ENCODE measurements at places on chromosomes 1 and 21.

DNA sequence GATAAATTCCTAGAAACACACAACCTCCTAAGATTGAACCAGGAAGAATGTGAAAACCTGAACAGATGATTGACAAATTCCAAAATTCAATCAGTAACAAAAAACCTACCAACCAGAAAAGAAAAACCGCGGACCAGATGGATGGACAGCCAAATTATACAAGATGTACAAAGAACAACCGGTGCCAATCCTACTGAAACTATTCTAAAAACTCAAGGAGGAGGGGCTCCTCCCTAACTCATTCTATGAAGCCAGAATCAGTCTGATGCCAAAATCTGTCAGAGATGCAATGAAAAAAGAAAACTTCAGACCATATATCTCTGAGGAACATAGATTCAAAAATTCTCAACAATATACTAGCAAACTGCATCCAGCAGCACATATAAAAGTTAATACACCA is 262.4 kb upstream of the DAB1 start:
- DNase-seq = no peak

- no peak for DNase-seq
These were observed 2.5 kb upstream of the WNT2B start for GRCh38 chr1:112506306-112506705.

DNA sequence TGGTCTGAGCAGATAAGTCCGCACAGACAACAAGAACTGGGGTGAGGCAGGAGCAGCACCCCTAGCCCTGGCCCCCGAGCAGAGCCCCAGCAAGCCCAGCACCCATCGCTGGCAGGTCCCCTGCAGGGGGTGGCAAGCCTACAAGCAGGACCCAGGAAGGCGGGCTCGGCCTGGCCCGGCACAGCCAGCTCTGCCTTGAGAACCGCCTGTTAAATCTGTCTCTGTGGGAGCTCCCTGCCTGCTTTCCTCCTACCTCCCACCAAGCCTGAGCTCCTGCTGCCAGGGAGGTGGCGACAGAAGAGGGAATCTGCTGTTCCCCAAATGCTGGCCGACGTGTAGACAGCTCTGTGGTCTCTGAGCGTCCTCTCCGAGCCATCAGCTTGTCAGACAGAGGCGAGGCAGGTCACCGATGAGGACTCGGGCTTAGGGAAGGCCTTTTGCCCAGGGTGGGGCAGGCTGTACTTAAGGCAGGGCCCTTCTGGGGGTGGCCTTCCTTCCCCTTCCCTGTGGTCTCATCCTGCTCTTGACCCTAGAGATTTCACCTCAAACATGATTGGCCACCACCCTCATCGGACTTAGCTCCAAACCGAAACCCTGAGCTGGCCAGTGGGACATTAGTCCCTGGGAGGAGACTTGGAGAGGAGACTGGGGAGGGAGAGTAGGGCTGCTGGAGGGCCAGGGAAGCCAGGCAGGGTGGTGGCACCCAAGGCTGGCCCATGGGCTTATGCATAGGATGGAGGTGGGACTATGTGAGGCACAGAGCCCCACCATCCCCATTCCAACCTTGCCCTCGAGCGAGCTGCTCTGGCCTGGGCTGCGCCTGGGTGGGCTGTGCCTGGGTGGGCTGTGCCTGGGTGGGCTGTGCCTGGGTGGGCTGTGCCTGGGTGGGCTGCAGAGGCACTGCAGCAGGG is 7.7 kb downstream of the SELENON start:
- no peak for DNase-seq

- DNase-seq = no peak
These were observed 36.6 kb downstream of the RUNX3 start for GRCh38 chr1:24893431-24893830.

- no peak for DNase-seq
These were observed 4.4 kb downstream of the SELENON start for GRCh38 chr1:25804244-25804963.

- DNase-seq = no peak
These were observed 4.3 kb upstream of the KRTAP13-1 start for GRCh38 chr21:30391492-30392025.

Data from stimulated activated CD4-positive, alpha-beta T cell treated with anti-CD3 and anti-CD28 coated beads, Interleukin-1b, Interleukin-23, amount 100 ng/mL, for 24 hours (primary cell).